ENCODE measurements at places on chromosomes 12 and 14.
A peak's percentile ranks its signal among the peaks of the same experiment; 100 is the strongest.

DNA sequence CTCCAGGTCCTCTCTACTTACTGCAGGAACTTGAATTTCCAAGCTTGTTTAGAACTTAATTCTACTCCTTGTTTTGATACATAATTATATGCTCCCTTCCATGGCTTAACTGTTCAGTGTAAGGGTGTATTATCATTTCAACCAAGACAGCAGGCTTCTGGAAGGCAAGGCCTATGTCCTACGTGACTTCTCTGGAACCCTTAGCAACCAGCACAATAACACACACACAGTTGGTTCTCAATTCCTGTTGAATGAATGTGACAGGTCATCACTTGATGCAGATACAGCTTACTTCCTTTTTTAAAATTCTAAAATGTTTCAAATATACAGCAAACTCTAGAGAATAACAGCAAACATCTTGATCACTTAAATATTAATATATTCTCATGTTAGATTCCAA is 77.7 kb upstream of the COCH start:
- DNase-seq = no peak

DNA sequence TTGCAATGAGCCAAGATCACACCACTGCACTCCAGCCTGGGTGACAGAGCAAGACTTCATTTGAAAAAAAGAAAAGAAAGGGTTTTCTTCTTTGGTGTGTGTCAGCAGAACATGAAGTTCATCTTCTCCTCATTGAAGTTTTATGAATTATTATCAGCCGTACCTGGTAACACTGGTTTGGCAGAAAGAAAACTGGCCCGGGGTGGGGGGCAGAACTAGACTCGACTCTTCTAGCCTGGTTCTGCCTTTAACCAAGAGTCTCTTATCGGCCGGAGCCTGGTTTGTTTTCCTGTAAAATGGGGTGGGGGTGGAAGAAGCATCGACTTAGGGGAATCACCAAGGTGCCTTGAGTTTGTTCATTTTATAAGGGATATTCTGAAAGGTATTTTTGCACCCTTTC is 64.1 kb downstream of the TECPR2 start:
- no peak for DNase-seq

- peak; percentile 35 for DNase-seq
Measured at GRCh38 chr12:132487311-132487741, 2.6 kb upstream of the FBRSL1 start.

DNA sequence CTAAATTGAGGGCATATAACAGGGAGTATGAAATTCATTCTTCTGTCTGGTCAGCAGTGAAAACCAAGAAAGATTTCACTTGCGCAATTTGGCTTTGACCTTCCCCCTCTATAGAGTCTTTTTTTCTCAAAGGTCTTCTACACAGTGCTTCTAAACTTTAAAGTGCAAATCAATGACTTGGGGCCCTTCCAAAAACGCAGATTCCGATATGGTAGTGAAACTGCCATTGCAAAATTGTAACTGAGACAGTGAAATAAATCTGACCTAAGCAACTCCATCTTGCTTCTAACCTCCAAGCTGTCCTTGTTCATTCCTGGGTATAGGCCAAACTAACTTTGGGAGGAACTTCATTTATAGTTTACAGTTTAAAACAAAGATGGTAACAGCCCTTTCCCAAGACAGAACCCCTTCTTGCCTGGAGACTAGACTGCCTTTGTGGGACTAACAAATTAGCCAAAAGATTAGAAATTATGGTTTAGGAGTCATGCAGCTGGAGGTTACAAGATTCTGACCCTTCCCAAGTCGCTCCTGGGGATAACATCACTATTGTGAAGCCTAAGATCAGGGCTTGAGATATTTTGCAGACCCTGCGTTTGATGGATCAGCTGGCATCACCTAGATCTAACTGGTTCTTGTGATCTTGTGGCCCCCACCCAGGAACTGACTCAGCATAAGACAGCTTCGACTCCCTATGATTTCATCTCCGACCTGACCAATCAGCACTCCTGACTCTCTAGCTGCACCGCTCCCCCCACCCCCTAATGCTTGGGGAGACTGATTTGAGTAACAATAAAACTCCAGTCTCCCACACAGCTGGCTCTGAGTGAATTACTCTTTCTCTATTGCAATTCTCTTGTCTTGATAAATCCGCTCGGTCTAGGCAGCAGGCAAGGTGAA is 5.0 kb downstream of the SLC25A21 start:
- DNase-seq = no peak

DNA sequence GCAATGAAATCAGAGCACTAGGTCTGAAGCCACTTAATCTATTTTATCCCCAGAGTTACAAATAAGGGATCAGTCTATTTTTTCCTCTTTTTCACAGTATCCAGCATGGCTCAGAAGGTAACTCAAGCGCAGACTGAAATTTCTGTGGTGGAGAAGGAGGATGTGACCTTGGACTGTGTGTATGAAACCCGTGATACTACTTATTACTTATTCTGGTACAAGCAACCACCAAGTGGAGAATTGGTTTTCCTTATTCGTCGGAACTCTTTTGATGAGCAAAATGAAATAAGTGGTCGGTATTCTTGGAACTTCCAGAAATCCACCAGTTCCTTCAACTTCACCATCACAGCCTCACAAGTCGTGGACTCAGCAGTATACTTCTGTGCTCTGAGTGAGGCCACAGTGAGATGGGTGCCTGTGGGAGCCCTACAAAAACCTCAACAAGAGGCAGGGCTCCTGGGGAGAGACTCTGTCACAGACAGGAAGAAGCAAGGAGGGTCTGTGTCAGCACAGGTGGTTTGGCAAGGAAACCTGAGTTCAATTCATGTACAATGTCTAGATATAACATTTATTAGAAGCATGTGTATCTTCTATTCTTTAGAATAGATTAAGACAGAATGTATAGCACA is 334.3 kb upstream of the OR4E1 start:
- DNase-seq = no peak

GRCh38 chr14:43407706-43408105 is 1099.4 kb downstream of the FSCB start:
- no peak for DNase-seq

- DNase-seq = no peak
Measured at GRCh38 chr12:108597559-108598471, at the start of gene TMEM119. TMEM119 (minus strand) TSS chr12:108598084; CDS start chr12:108592383, 5,701 bp downstream.

- DNase-seq = no peak
Measured at GRCh38 chr14:76040704-76041103, 55.1 kb downstream of the IFT43 start.

GRCh38 chr14:68688872-68689371 is 103.9 kb downstream of the ZFP36L1 start:
- no peak for DNase-seq

GRCh38 chr12:7352661-7353060 is 48.8 kb downstream of the ACSM4 start:
- DNase-seq = no peak

GRCh38 chr12:98354520-98355035 is 160.8 kb upstream of the TMPO start:
- no peak for DNase-seq

- no peak for DNase-seq
Measured at GRCh38 chr14:93804654-93805053, 16.4 kb upstream of the PRIMA1 start.

DNA sequence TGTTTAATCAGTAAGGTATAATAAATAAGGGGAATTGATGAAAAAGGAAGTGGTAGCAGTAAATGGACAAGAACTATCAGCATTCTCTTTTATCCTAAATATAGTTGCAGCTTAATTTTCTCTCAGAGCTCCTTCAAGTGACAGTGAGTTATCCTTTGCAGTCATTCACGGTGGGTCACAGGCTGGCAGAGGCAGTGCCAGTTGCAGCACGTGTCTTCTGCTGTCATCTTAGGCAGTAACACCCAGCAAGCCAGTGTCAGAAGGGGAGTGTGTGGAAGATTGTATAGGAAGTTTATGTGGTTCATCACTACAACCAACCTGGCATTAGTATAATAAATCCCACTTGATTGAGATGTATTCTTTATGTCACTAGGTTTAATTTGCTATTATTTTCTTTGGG is 170.0 kb downstream of the CCDC91 start:
- no peak for DNase-seq

- no peak for DNase-seq
Measured at GRCh38 chr12:20546267-20546666, 148.9 kb upstream of the SLCO1C1 start.
